Mesothelial cell of epicardium (in vitro differentiated cells): ENCODE measurements at places on chromosomes 4 and X.

DNA sequence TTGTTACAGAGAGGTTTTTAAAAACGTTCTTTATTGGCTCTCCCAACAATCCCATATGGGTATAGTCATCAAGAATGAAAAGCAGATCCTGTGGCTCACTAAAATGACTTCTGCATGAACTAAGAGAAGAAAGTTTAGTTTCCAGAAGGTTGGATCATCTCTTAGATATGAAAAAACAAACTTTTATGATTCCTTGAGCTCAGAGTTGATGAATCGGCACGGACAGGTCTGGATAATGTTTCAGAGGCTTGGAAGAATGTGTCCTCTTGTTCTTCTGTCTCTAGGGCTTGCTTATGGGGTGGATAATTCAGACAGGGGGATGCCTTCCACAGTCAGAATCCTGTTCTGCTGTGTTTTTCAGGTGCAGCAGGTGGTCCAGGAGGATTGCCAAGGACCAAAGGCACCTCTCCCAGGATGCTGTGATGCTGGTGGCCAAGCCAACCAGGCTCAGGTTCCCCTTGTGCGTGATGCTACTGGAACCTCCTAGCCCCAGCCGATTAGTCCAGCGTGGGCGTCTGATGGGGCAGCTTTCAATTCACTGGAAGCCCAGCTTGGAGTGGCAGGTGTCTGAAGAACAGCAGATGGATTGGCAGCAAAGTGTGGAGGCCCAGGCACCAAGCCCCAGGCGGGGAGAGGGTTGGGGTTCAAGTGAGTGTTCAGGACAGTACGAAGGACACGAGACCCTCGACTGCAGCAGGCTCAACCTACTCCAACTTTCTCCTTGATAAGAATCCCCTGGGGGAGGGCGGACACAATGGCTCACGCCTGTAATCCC lies 30.3 kb downstream of the CCKAR start:
- DNase-seq = no peak

DNA sequence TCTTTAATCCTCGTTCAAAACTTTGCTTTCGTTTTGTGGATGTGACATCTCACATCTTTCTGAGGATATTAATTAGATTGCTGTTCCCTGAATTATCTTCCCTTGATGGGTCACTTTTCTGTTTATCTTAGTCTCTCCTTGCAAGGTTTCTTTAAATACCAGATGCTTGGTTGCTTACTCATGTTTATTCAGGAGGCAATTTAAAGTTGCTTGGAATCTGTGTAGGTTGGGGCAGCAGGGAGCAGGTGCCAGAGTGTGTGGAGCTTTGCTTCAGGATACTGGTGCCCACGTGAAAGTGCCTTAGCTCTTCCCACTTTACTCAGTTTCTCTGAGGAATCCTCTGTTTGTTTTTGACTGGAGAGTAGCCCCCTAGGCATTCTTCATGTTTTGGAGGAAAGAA lies 24.0 kb downstream of the ANAPC4 start:
- DNase-seq = no peak

GRCh38 chrX:6954836-6955235 lies 192.7 kb upstream of the STS start:
- DNase-seq = no peak

- no peak for DNase-seq
Observed at GRCh38 chr4:76655566-76656479, 220.8 kb downstream of the SHROOM3 start.

- DNase-seq = no peak
Observed at GRCh38 chr4:98778206-98778605, 119.8 kb upstream of the TSPAN5 start.

DNA sequence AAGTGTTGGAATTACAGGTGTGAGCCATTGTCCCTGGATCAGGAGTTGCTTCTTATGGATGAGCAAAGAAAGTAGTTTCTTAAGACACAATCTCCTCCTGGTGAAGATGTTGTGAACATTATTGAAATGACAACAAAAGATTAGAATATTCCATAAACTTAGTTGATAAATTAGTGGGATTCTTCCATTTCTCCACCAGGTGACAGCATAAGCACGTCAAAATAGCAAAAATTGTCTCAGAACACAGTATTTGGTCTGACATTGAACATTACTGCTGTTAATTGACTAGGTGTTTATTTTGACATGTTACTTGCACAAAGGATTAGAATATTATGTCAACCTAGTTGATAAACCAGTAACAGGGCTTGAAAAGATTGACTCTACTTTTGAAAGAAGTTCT lies 21.6 kb downstream of the CLDN34 start:
- no peak for DNase-seq

- DNase-seq = no peak
Observed at GRCh38 chrX:727738-728621, 97.4 kb downstream of the SHOX start.

- DNase-seq = no peak
Observed at GRCh38 chr4:181566490-181566889, 676.7 kb upstream of the TENM3 start.

DNA sequence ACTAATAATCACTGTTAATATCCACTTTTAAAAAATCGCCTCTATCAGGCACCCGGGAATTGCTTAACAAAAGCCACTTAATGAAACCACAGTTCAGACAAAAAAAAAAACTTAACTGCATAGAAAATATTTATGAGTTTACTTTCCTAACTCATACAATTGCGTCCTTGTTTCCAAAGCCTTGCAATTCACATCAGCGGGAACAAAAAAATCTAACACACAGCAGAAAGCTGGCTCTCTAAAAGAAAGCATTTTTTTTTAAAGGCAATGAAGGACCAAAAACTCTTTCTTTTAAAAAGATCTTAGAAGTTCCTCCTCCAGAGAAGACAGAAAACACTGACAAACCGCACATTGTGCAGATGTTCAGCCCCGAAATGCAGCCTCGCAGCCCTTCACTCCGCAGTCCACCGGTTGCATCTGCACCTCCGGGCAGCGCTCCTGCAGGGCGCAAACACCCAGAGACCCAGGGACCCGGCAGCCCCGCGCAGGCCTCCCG lies 812 bp downstream of the FAT1 start:
- DNase-seq = no peak
